Left forelimb (tissue), 1 donor: ENCODE measurements at places on chromosomes 7 and 10.
A peak's percentile ranks its signal among the peaks of the same experiment; 100 is the strongest.

DNA sequence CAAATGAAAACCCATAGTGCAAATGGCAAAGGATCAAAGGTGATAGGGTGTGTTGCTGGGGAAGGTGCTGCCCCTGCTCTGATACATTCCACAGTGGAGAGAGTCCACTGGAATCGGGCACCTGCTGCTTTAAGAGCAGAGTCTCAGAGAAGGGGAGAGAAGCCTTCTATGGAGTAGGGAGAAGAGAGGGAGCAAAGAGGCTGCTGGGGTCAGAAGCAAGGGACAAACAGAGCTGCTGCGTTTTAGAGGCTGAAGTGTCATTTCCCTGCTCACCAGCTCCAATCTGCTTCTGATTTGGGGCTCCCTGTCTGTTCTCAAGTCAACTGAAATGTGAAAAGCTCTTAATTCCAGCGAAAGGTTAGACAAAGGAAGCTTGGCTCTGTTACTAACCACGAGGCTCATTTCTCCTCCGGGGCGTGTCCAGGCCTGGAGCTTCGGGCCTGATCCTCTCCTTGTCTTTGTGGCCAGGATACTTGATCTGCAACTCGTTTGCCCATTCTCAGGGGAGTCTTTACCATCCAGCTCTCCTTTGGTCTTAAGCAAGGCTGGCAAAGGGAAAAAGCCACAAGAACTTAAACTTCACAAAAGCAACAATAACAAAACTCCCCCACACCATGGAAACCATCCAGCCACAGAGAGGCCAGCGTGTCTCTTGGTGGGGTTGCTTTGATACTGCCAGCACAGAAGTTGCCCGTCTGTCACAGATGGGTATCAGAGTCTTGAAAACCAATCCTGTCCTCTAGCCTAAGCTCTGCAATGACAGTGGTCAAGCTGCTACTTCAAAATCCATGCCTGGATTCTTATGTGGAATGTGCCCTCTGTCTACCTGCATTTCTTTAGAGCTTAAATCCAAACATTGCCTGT is 692.6 kb downstream of the SUGCT start:
- DNase-seq: no peak

DNA sequence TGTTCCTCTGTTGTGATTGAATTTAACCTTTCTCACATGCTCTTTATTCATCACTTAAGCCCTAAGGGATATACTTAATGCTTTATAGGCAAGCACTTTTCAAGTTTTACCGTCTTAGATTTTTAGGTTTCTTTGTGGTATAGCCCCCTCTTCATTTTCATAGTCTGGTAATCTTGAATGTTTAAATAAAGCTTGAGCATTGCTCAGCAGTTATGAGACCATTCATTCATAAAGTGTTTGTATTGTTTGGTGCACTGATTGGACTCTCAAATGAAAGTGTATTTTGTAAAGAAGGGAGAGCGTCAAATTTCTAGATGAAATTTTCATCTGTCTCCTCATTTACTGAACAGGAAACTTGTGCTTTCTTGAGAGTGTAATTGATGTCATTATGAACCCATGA is 25.2 kb downstream of the TASOR2 start:
- DNase-seq: no peak

GRCh38 chr7:36775061-36775620 is 50.8 kb upstream of the AOAH start:
- no peak for DNase-seq

- DNase-seq: no peak
Measured at GRCh38 chr10:99658622-99659030, 683 bp upstream of the ENTPD7 start.

DNA sequence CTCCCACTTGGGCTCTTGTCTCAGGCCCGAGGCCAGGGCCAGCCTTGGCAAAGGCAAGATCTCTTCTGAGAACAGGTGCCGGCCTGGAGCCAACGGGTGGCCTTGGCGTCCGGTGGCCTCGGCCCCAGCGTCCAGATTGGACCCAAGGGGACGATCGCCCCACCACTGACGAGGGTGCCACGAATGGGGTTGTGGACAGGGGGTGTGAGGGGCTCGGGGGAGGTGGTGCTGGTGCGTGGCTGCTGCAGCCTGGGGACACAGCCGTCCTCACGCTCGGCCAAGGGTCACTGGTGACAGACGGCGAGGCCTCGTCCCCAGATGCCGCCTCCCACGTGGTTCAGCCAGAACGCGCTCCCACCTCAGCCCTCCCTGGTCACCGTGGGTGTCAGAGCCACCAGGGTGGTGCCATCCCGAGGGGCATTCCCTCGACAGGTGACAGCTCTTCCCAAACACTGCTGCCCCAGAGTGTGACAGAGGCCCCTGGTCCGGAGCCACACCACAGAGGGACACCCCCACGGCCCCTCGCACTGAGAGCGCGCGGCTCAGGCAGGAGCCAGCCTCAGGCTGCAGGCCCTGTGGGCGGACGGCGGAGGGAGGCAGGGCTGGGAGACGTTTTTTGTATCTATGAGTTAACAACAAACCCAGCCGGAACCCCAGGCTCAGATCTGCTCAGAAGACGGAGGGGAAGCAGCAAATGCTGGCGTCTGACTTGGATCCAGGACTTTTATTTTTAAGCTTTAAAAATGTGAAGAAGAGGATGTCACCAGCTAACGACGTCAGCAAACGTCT is 18.5 kb upstream of the CFAP46 start:
- peak; percentile 37 for DNase-seq

DNA sequence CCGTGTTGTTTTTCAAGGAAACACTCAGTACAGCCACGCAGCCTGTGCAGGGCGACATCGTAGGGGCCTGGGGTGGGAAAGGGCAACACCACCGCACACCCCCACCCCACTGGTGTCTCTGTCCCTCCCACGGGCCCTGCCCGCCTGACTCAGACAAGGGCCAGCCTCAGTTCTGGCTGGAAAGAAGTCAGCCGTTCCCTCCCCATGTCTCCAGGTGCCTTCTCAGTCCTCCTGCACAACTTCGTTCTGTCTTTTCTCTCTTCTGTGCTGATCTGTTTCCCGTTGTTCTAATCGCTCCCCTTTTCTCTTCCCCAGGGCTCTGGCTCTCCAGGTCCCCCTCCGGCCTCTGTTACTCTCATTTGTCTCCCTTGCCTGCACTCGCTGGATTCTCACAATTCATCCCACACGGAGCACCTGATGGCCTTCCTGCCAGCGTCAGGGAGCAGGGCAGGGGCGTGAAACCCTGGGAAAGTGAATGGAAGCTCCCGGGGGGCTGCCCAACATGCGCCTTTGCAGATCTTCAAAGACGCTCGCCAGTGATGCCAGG is 97.7 kb downstream of the WDR37 start:
- peak; percentile 40 for DNase-seq

DNA sequence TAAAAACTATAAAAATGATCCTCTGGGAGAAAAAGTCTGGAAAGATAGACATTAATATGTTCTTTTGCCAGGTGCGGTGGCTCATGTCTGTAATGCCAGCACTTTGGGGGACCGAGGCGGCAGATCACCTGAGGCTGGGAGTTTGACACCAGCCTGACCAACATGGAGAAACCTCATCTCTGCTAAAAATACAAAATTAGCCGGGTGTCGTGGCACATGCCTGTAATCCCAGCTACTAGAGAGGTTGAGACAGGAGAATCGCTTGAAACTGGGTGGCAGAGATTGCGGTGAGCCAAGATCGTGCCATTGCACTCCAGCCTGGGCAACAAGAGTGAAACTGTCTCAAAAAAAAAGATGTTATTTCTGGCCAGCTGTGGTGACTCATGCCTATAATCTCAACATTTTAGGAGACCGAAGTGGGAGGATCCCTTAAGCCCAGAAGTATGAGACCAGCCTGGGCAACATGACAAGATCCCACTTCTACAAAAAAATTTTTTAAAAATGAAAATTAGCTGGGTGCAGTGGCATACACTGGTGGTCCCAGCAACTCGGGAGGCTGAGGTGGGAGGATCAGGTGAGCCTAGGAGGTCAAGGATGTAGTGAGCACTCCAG is 101.9 kb upstream of the LRRN3 start:
- DNase-seq: no peak

DNA sequence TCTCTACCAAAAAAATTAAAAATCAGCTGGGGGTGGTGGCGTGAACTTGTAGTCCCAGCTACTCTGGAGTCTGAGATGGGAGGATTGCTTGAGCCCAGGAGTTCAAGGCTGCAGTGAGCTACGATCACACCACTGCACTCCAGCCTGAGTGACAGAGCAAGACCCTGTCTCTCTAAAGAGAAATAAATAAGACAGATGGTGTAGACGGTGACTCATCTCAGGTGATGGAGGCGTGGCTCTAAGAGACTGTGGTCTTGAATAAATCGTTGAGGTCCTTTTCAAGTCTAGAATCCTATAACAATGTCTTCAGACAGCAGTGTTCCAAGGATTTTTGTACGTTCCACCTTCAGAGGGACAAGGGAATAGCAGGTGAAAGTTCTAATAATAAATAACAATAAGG is 53.8 kb upstream of the PFKFB3 start:
- no peak for DNase-seq

DNA sequence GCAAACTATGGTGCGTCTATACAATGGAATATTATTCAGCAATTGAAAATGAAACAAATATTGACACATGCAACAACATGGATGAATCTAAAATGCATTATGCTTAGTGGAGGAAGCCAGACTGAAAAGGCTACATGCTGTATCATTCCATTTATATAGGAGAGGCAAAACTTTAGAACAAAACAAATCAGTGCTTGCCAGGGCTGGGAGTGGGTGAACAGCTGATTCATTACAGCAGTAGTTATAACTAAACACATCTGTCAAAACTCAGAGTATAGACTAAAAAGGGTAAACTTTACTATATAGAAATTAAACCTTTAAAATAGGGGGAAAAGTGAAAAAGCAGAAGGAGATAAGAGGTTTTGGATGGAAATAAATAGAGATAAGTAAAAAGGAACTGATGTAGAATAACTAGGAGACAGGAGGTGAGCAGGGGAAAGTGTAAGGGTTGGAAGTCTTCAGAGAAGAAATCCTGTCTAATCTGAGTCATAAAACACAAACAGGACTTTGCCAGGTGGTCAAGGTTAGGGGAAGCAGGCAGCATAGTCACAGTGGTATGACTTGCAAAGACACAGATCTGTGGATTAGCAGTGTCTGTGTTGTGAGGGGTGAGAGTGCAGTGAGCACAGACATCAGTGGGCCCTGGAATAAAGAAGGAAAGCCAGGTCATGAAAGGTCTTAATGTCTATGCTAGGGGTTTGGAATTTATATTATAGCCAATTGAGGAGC is 349.8 kb downstream of the PHTF2 start:
- no peak for DNase-seq

DNA sequence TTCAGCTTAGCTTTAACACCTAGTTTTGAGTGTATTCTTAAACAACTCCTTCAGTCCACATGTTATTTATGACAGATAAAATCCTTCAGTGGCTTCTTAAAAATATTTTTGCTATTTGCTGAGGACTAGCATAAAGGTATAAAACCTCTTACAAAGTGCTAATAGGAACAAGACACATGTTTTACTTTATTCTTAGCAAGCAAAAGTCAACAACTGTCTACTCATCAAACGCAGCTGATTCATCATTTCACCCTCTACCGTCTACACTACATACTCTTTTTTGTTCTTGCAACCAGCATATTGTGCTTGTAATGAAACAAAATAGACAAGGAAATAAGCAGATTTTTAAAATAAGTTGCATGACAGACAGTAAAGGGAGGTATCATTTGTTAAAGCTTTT is 319.7 kb downstream of the SNX13 start:
- no peak for DNase-seq

DNA sequence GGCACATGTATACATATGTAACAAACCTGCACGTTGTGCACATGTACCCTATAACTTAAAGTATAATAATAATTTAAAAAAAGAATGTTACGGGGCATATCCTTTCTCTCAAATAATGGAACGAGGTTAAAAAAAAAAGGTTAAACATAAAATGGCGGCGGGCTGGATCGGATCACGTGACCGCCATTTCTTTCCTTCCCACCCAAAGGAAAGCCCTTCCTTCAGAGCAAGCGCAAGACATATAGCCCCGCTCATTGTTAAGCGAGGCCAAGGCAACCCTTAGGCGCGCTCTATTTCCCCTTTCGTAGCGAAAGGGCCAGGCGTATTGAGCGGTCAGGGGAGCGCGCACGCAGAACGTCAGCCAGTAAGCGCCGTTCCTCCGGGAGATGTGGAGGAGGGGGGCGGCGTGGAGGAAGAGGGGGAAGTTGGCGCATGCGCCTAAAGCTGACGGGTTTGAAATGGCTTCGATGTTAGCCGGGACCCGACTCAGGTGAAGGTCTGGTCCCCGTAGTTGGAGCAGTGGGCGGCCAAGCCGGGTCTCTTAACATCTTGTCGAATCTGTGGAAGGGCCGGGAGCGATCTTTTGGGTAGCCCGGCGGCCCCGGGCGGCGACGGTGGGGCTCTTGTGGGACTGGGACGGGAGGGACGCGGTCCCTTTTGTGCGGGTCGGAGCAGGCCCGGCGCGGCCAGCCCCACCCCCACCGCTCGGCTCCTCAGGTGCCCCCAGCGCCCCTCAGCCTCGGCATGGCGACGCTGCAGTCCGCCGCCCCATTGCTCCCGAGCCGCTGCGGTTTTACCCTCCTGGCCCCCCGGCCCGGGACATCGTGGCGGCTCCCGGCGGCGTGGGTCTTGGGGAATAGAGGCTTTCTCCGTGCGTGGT is at the start of gene CCAR1:
Gene CCAR1 (plus strand): TSS at position 447 of the 880 bp plus-strand sequence. CDS start 1,266 bp downstream, outside the sequence.
- peak; percentile 98 for DNase-seq

GRCh38 chr7:2002561-2003450 is 229.9 kb downstream of the MAD1L1 start:
- DNase-seq: peak; percentile 51

GRCh38 chr7:94030634-94031033 is 26.5 kb upstream of the BET1 start:
- no peak for DNase-seq

DNA sequence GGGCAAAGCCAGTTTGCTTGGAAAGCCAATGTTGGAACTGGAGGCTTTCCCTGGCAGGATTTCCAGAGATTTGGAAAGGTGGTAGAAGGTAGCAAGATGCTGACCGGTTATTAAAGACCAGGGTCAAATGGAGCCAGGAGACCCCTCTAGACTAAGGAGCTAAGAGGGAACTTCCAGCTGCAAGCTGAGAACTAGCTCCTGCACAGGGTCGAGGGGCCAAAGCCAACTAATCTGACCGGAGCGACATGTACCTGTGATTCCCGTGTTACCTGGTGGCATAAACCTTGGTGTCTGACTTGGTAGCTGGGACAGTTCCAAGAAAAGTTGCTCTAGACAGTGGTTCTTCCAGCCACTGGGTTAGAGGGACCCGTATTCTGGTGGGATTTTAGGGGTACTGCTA is 41.8 kb downstream of the SPDYE5 start:
- DNase-seq: no peak

DNA sequence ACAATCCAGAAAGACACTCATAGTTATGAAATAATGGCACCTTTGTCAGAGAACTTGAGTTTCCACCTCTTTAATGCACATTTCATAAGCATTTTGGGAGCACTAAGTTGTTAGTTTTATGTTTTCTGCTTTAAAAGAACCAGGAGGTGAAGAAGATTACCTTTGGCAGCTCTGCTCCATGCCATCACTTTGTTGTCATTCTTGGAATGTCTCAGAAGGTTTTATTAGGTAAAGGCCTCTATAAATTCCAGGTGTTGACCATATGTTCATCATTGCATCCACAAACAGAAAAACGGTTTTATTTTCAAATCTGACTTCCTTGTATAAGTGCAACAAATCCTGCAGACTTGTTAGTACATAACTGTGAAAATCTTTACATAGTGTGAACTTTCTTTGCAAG is 424.8 kb downstream of the MDFIC start:
- DNase-seq: no peak
